ENCODE measurements at places on chromosomes 4 and X. TPM values are rescaled to one million over a fixed set of nuclear protein-coding genes. Genes with fewer than 3 reads are reported as not detected.

C4orf51 gene
- not detected for total RNA-seq

USP51 gene
- 3.0 TPM for total RNA-seq

KIAA1210 gene
- total RNA-seq = not detected

FGA gene
- not detected for total RNA-seq

DNA sequence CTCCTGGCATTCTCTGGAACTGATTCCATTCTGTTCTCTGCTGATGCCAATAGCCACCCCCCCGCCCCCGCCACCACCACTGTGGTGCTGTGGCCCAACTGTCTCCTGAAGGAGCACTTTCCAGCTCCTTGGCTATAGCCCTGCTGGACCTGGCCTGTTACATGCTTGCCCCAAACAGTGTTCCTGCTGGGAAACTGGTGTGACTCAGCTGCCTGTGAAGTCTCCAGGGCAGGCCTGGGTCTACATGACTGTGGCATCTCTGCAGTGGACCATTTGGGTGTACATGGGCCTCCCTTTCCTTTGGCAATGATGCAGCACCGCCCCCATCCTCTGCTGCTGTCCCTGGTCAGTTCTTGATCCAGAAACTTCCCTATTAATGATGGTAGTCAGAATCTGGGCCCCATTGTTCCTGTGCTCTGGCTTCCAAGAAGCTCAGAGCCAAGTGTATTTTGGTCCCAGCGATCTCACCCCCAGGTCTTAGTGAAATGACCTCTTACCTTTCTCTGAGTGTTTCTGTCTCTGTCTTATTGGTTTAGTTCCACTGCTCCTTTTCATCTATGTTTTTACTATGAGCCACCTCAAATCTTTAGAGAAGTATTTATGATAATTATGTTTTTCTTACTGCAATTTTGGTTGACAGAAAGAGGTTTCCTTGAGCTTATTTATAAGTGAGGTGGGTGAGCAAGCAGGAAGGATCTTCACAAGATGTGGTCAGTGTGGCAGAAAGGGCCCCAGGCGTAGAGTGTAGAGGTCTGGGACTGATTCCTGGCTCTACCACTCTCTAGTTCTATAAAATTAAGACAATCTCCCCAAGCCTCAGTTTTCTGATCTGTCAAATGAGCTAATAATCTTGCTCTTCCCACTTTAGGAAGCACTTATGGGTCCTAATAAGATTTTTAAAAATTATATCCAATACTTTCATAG is 210.7 kb upstream of the EOLA2 start:
- ATAC-seq = no peak

DNA sequence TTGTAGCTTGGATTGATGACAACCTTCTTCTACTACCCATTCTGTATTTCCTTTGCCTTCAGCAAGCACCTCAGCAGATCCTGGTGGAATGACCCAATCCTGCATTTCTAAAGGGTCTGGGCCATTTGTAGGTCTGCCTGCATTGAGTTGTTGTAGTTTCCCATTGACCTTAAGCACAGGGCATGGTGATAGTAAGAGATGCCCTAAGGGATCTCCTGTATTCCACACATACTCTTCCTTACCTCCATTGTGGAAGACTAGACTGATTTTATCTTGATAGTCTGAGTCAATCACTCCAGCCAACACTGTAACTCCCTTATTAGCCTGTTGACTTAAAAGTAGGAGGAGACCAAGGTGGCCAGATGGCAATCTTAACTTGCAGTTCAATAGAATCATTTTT is 184.5 kb downstream of the GRIA2 start:
- ATAC-seq = no peak

DNA sequence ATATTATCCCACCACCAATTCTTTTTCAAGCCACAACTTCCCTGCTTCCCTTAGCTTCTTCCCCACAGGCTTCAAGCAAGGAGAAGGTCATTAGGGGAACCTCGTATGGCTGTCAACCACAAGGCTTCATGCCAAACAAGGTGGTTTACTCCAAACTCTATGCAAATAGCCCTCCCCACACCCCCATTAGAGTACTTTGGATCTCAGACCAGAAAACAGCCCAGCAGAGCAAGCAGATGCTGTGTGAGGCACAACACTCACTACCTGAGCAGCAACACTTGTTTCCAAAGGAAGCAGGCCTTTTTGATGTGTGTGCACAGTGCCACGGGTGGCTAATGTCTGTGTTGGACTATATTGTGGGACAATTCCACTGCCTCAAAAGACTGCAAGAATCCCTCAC is 189.0 kb downstream of the AR start:
- ATAC-seq = no peak

DNA sequence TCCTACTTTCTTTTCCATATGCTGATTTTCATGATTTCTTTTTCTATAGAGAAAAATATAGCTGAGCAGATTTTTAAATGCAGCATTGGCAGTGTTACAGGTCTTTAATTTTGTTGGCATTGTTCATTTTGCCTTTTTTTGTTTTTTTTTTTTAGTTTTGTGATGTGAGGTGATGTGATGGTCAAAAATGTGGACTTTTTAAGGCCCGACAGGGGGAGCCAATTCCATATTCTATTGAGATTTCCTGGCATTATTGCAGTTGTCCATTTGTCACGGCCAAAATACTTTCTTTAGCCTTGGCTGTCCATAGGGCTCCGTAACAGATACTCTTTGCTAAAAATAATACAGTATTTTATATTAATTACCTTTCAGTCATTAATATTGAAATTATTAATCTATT is 47.8 kb downstream of the SLIT2 start:
- no peak for ATAC-seq

DNA sequence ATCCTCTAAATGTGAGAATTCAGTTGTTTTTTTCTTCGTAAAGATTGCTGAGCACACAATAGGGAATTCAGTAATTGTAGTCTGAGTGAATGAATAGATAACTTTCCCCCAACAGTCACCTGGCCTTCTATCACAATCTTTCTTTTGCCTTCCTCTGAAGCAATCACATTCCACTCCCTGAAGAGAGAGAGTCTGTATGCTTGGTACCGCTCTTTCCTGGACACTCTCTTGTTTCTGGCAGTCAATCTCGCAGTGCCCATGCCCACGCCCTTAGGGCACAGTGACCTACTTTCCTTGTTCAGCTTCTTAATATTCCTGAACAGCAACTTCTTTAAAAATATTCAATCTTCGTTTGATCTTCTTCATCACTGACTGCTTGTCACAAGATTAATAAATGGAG is 255.9 kb downstream of the ADAMTS3 start:
- ATAC-seq = no peak

- ATAC-seq = no peak
Observed at GRCh38 chr4:26503844-26504243, 13.6 kb upstream of the CCKAR start.

DNA sequence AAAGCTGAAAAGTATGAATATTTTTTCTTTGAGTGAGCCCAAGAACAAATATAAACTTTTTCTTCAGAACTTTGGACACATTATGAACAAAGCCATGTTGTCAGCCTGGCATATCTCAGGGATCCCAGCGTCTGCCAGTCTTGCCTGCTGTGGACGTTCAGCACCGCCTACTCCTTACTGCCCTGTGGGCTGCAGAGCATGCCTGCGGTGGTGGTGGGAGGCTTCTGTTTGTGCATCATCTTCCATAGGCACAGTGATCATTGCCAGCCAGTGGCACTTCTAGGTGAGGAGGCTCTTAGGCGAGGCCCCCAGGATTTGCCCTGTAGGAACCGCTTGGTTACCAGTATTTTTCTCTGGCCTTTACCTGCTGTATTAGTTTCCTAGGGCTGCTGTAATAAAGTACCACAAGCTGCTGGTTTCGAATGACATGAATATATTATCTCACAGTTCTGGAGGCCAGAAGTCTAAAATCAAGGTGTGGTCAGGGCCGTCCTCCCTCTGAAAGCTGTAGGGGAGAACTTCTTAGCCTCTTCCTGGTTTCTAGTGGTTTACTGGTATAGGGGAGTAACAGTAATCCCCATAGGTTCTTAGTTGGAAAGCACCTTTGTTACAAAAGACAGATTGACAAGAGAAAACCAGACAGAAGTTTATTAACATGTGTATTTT is 15.4 kb downstream of the ANXA3 start:
- ATAC-seq = no peak

- ATAC-seq = no peak
Observed at GRCh38 chrX:69149466-69150280, 15.6 kb downstream of the PJA1 start.

- ATAC-seq = no peak
Observed at GRCh38 chr4:74794382-74795010, at the start of gene BTC. Gene BTC, minus strand, starts transcription at chr4:74794523. Its CDS starts 198 bp downstream, at chr4:74794325.
